Suppressor macrophage treated with lipopolysaccharide for 4 hours (primary cell): ENCODE measurements at places on chromosomes 2 and 18.

- DNase-seq: no peak
Measured at GRCh38 chr18:61706276-61706915, 186.4 kb downstream of the RNF152 start.

DNA sequence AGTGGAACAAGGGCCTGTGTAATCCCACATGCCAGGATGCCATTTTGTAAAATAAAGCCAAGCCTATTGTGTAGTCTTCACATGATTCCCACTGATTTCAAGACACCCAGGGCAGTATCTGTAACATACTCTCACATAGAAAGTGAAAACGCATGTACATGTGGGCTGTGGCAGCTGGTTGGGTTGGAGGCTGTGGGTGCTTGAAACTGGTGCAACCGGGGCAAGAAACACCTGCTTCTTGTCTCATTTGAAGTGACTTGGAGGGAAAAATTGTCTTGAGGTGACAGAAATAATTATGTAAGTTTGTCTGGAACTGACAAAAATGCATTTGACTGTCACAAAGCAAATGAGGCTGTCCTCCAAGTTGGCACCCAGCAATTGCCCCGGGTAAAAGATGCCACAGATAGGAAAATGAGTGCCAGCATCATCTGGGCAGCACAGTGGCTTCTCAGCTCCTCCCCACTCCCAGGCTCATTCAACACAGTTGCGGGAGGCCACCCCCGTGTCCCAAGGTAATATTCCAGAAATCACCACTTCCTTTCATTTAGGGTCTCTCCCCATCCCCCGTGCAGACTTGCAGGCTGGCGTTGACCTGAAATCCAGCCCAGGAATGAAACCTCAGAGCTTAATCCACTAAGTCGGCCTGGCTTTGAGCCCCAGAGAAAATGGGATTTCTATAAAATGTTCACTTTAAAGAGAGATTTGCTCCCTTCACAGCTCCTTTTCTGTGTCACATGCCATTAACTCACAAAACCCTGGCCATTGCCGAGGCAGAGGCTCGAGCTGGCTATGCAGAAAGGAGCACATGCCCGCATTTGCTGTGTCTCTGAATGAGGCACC, 293.9 kb upstream of the PARD3B start:
- DNase-seq: no peak

DNA sequence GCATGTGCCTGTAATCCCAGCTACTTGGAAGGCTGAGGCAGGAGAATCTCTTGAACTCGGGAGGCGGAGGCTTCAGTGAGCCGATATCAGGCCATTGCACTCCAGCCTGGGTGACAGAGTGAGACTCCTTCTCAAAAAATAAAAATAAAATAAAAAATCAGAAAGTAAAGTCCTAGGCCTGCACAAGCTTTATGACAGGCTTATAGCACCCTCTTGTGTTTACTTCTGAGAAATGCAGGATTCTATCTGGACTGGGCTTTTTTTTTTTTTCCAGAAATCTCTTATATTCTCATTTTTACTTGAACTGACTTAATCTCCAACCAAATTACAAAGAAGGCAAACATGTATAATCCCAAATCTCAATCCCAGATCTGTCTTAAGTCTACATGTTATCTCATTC, 26.1 kb upstream of the REG3G start:
- peak; percentile 27 for DNase-seq

DNA sequence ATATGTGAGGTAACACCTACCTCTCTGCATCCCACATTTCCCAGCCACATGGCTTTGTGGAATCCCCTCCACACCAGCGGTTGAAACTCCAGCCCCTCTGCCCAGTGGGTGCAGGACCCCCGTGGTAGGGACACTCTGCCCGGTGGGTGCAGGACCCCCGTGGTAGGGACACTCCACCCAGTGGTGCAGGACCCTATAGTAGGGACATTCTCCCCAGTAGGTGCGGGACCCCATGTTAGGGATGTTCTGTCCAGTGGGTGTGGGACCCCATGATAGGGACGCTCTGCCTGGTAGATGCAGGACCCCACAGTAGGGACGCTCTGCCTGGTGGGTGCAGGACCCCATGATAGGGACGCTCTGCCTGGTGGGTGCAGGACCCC, 11.5 kb downstream of the COPS9 start:
- no peak for DNase-seq

DNA sequence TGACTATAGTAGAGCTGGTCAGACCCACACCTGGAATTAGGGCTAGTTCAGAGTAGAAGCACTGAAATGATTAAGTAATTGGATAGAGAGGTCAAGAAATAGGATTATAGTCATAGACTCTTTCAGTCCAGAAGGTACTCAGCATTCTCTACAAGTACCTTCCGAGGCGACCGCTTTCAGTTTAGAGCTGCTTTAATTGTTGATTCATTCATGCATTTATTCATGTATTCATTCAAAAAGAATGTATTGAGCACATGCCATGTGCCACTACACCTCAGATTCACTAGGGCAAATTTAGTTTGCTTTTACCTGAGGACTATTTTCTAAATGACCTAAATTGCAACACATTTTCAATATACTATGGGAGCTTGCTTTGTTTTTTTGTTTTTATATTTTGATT, 48.7 kb downstream of the CRIM1 start:
- DNase-seq: no peak

GRCh38 chr18:76404345-76404831, 90.7 kb downstream of the ZNF516 start:
- no peak for DNase-seq

- DNase-seq: peak; percentile 46
Measured at GRCh38 chr2:85852937-85853498, 35.8 kb downstream of the ST3GAL5 start.
